ENCODE measurements at places on chromosomes 4 and X.

- no peak for DNase-seq
Measured at GRCh38 chr4:82519072-82519471, 42.7 kb downstream of the TMEM150C start.

GRCh38 chrX:71660562-71661416 lies 6.6 kb upstream of the LOC101059915 start:
- no peak for DNase-seq

DNA sequence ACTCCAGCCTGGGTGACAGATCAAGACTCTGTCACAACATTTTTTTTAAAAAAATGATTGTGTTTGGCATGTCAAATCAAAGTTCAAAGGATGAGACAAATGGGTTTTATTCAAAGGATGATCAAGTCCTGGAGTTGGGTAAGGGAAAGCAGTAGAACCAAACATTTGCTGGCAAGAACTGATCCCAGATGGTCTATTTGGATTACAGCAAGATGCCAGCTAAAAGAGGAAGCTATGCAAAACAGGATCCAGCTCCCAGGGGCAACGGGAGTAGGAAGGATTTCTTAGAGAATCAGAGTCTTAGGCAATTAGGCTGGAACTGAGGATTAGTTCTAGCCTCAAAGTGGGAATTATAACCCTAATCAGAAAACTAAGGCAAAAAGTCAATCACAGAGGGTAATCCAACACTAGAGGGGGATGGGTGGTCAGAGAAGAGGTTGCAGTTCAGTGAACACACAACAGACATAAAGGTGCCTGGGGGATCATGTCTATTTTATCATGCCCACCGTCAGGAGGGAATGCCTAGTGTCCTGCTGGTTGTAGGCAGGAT lies 133.0 kb upstream of the PLS3 start:
- no peak for DNase-seq

DNA sequence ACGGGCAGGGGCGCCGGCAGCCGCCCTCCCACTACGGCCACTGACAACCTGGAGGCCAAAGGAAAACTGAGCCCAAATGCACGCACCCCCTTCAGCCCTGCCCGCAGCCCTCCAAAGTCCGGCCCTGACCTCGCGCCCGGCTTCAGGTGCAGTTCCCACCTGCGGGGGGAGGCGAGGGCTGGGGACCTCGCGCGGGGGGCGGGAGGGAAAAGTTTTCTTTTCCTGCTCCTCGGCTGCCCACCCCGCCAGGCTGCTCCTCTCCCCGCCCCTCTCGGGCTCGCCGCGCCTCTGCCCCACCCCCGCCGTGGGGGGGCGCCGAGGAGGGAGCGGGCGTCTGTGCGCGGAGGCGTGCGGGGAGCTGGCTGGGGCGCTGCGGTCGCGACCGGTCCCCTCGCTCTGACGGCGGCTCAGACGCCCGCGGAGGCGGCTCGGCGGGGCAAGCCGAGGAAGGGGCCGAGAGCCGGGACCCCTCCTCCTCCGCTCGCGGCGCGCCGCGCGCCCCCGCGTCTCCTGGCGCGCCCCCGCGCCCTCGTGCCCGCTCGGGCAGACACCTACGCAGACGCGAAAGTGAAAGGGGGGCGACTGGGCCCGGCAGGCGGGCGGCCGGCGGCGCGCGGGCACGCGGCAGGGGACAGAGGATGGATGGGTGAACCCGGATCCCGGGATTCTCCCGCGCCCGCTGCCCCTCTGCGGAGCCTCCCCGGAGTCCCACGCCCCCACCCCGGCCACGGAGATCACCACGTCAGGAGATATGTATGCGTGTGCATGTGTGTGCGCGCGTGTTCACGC lies 3.1 kb upstream of the NR3C2 start:
- peak; percentile 18 for DNase-seq

- no peak for DNase-seq
Measured at GRCh38 chrX:29067351-29067750, 480.1 kb downstream of the IL1RAPL1 start.

- no peak for DNase-seq
Measured at GRCh38 chr4:52982255-52982945, 120.3 kb downstream of the RASL11B start.

Data from activated CD4-positive, alpha-beta T cell treated with anti-CD3 and anti-CD28 coated beads, Interleukin-2, amount 50 U/mL, for 24 hours (primary cell).